ENCODE measurements at places on chromosomes 11 and 22.

DNA sequence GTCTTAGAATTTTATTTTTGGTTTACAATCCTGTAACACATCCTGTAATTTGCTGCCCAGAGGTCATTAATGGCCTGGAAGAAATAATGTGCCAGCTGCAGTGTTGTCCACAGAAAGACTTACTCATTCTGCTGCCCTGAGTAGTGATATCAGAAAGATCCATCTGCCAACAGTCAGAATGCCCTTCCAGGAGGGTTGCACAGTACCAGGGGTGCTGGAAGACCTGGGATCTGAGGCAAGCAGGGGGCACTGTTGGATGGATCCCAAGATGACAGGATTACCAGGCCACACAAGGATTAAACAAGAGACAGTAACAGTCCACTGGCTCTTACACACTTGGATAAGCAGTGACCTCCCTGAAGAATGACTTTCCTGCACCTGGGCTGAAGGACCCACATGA is 93.8 kb upstream of the TOP3B start:
- no peak for DNase-seq

DNA sequence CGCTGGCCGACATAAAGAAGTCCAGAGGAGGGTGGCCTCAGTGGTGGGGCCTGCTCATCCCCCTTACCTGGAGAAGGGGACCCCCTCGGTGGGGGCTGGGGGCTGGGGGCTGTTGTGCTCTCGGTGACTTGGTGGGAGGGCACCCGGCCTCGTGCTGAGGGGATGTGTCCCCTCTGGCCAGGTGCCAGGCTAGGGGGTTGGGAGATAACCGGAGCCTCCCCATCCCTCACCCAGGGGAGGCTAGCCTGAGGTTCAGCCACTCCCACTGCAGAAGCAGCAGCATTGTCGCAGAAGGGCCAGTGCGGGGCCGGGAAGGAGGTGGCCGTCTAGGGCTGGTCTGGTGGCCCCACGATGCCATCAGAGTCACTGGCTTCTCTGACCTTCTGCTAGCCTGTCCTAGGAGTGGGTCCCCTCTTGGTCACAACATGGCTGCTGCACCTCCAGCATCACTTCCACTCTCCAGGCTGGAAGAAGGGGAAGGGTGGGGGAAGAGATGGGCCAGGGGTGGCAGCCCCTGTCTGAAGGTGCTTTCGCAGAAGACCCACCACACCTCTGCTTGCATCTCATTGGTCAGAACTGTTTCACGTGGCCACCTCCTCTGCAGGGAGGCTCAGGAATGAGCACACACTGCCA is 44.2 kb upstream of the FADD start:
- no peak for DNase-seq

DNA sequence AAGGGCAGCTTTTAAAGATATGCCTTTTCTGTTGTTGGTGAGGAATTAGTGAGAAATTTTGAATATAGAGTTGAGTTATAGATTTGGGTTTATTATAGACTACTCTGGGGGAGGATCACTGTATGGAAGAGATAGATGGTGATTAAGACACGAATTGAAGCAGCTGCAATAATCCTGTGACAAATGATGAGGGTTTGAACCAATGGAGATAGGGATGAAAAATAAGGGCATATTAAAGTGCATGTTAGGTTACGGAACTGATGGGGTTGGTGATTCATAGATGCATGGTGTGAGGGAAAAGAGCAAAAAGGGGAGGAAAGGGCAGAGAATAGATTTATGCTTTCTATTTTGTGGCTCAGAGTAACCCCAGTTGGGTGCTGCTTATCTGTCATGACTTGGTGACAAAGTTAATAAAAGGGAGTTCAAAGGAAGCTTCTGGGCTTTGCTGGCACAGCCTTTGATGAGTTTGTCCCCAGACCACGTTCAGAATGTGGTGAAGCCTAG is 11.8 kb downstream of the C11orf87 start:
- no peak for DNase-seq

DNA sequence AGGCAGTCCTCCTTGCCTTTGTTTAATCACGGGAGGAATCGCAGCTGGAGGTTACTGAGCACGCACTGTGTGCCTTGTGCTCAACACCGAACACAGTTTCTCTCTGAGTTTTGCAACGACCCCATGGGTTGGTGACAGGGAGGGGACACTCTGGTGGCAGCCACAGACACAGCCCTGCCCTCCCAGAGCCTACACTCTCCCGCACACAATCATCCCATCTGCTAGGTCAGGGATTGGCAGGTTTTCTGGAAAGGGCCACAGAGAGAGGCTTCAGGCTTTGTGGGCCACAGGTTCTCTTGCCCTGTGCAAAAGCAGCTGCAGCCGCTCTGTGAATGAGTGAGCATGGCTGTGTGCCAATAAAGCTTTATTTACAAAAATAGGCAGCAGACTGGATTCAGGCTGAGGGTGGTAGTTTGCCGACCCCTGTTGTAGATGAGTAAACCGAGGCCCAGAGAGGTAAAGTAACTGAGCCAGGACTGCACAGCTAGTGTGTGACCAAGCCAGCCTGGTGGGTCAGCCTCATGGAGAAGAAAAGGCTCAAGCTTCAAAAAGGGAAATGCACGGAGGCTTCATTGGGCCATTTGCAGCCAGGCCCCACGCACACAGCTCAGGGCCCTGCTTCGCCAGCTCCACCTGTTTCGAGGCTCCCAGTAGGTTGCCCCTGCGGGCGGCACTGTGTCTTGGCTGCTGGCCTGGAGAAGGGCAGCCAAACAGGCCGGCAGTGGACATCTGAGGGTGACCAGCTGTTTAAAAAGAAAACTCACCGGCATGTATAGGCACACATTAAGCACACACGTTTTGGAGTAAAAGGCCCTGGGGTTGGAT is 16.3 kb downstream of the LTO1 start:
- DNase-seq, result no peak

DNA sequence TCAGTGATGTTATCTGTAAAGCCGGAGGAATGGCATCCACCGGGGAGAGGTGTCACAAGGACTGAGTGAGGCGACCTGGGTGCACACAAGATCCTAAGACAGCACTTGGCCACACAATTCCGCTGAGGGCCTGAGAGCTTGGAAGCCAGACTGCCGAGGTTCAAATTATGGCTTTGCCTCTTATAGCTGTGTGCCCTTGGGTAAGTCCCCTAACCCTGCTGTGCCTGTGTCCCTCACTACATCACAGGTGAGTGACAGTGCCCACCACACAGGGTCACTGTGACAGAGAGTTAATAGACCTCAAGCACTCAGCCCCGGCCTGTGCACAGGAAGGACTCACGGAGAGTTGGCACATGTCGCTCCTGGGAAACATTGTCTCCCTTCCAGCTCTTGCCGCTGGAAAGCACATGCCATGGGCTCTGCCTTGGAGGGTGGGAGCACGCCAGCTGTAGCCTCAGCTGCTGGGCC is 592 bp downstream of the RHOD start:
- DNase-seq, result no peak

DNA sequence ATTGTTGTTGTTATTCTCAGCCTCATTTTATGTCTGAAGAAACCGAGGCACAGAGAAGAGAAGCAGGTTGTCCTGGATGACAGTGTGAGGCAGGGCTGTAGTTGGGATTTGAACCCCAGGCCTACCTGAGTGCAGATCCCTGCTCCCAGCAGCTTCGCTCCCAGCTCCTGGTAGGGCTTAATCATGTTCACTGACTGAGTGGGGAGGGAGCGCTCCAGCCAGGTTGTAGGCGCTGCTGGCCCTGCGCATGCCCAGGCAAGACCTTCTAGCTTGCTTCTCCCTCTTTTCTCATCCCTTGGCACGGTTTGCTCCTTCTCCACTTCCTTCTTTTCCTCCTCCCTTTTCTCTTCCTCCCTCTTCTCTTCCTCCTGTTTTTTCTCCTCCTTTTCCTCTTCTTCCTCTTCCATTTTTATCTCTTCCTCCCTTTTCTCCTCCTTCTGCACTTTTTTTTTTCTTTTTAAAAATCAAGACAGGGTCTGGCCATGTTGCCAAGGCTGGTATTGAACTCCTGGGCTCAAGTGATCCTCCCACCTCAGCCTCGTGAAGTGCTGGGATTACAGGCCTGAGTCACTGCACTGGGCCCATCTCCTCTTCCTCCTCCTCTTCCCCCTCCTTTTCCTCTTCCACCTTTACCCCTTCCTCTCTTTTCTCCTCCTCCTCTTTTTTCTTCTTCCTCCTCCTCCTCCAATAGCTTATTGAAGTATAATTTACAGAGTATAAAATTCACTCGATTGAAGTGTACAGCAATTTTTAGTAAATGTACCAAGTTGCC is 109.3 kb downstream of the KIAA1671 start:
- DNase-seq, result no peak

- no peak for DNase-seq
These were observed 75.0 kb downstream of the TIMP3 start for GRCh38 chr22:32876516-32876915.

GRCh38 chr11:57205041-57205641 is 23.4 kb downstream of the LRRC55 start:
- no peak for DNase-seq

GRCh38 chr22:48869788-48870187 is 957.9 kb downstream of the BRD1 start:
- no peak for DNase-seq

- no peak for DNase-seq
These were observed 1.7 kb downstream of the TIMM10B start for GRCh38 chr11:6483015-6483414.

- no peak for DNase-seq
These were observed 929.9 kb downstream of the BRD1 start for GRCh38 chr22:48897645-48898370.

GRCh38 chr11:130388607-130389205 is 39.7 kb downstream of the ADAMTS8 start:
- no peak for DNase-seq

- no peak for DNase-seq
These were observed 117.8 kb downstream of the GGTLC2 start for GRCh38 chr22:22761963-22762772.

DNA sequence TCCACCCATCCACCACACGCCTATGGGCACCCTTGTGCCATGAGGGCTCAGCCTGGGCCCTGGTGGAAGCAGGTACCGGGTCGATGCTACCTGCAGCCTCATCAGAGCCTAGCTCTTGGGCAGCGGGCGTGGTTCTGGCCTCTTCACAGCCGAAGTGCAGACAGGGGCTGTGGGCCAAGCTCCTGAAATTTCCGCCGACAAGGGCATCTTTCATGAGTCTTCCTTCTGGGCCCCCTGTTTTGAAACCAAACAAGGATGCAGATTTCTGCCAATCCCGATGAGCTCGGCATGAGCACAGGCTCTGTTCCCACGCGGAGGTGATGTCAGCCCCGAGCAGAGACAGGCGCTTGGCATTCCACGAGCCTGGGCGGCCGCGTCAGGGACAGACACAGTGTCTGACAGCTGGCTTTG is 22.6 kb upstream of the MGAT3 start:
- DNase-seq, result no peak

DNA sequence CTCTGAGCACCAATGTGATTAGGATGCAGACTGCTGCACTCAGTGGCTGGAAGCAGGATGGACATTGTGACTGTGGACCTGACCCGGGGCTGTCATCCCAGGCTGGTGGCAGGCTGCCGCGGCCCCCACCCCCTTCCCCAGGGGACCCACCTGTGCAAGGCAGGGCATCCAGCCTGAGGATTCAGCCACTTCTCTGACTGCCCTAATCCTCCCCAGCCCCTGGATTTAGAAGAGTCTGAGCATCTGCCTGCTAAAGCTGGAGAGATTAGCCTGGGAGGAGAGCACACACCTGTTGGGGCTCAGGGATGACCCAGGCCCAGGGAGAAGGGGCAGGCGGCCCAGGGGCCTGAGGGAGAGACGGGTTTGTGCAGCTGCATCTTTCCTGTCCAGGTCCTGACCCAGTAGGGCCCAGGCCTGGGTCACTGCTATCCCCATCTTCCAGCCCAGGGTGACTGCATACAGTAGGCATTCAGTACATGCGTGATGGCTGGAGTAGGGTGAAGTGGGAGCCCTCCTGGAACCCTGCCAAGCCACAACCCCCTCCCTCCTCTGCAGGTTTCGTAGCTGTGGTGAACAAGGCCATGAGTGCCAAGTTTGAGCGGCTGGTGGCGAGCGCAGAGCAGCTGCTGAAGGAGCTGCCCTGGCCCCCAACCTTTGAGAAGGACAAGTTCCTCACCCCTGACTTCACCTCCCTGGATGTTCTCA is 12.1 kb downstream of the DPP3 start:
- no peak for DNase-seq

GRCh38 chr11:120031612-120032600 is 106.0 kb downstream of the TRIM29 start:
- no peak for DNase-seq

DNA sequence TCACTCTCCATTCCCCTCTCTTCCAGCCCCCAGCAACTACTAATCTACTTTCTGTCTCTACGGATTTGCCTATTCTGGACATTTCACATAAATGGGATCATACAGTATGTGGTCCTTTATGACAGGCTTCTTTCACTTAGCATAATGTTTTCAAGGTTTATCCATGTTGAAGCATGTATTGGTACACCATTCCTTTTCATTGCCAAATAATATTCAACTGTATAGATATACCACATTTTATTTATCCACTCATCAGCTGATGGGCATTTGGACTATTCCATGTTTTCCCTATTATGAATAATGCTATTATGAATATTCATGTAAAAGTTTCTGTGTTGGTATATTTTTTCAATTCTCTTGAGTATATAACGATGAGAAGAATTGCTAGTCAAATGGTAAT is 54.5 kb downstream of the MRTFA start:
- no peak for DNase-seq

DNA sequence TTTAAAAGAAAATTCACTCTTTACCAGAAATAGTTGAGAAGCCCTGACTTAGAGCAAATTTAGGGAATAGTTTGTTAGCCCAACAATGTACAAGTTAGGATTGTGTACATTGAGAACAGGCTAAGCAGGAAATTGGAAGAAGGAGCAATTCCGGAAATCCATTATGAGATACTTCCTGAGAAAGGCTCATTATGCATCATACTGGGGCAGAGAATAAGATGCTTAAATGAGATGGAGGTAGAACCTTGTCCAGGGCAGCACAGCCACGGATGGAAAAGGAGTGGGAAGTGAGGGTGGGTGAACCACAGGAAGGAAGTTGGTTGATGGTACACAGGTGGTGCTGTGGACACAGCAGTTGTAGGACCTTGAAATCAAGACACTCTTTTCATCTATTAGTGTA is 180.2 kb downstream of the PGR start:
- DNase-seq, result no peak

- DNase-seq, result no peak
These were observed 144.7 kb downstream of the TTC17 start for GRCh38 chr11:43503417-43503816.

GRCh38 chr11:47616726-47617416 is 22.7 kb upstream of the C1QTNF4 start:
- DNase-seq, result no peak

DNA sequence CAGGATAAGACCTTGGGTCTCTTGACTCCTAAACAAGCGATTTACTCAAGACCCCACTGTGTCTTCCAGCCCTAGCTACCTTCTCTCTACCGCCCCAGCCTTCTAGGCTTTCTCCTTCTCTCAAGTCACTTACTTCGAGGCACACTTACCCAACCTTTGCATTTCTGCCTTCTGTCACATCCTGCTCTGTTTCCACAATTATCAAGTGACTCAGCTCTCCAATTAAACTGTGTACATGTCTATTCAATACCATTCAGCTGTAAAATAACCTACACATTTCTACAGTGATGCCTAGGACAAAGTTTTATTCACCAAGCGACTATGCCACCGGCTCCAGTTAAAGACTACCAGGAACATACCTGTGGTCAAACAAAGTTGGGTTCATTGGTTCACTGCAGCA is 69.0 kb downstream of the LARGE1 start:
- no peak for DNase-seq

- no peak for DNase-seq
These were observed 214.5 kb downstream of the BARX2 start for GRCh38 chr11:129590030-129590752.
